AG04449 (cell line): ENCODE measurements at places on chromosomes 4 and X.

- no peak for DNase-seq
These were observed 217.7 kb upstream of the CENPE start for GRCh38 chr4:103415801-103416200.

GRCh38 chrX:120463241-120463640 lies 5.9 kb downstream of the LAMP2 start:
- DNase-seq, result no peak

DNA sequence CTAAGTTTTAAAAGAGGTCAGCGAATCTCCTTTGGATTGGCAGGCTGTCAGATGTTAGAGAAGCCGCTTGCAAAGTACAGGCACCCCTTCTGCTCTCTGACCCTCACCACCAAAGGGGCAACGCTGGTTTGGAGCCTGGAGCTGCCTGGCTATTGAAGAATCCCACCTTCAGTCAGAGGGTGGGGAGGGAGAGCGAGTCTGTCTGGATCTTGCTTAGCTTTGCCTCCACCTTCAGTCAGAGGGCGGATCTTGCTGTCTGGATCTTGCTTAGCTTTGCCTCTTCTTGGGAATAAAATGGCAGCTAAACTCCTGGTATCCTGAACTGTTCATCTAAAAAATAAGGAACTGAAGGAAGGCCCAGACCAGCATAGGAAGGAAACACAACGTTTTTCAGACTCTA lies 7.3 kb downstream of the CCDC110 start:
- no peak for DNase-seq

GRCh38 chr4:108224611-108225053 lies 55.9 kb upstream of the LEF1 start:
- DNase-seq, result no peak

GRCh38 chrX:39736216-39737211 lies 361.2 kb downstream of the BCOR start:
- DNase-seq, result no peak

GRCh38 chr4:183843248-183843671 lies 61.8 kb upstream of the STOX2 start:
- DNase-seq, result no peak

DNA sequence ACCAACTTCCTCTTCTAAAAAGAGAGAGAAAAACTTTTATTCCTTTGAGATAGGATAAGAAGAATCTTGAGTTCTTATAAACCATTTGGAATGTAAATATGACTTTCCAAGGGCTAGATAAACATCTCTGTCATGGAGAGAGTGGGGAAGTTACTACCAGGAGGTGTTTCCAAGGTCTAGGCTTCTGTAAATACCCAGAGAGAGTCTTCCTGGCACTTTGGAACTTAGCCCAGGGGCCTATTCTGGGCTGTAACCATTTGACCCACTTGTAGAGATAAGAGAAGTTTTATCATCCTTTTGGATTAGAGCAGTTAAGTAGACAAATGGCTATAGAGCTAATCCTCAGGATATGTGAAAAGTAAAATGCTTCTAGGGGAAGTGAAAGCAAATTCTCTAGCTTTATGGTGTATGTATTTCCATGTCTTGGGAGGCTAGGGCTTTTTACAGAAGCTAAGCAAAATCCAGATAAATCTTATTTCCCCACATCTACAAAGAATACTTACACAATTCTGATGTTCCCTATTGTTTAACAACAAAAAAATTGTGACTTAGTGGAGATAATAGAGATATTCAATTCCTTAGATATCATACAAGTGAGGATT lies 51.1 kb downstream of the MCUB start:
- peak; percentile 36 for DNase-seq

GRCh38 chr4:70943114-70943513 lies 40.9 kb downstream of the MOB1B start:
- no peak for DNase-seq

DNA sequence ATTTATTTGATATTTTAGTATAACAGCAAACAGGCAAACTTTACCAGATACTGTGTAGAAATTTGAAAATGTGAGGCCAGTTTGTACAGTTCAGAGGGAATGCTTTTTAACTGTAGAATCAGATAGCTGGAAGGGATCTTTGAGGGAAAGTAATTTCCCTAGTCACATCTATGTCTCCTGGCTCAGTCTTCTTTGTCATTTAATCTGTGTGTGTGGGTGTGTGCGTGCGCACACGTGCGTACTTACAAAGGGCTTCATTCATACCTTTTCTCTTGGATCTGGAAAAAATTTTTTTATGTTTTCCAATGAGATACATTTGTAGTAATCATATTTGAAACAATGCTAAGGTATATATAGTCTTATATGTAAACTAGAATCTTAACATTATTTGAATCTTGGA lies 44.6 kb downstream of the IL13RA1 start:
- DNase-seq, result no peak

DNA sequence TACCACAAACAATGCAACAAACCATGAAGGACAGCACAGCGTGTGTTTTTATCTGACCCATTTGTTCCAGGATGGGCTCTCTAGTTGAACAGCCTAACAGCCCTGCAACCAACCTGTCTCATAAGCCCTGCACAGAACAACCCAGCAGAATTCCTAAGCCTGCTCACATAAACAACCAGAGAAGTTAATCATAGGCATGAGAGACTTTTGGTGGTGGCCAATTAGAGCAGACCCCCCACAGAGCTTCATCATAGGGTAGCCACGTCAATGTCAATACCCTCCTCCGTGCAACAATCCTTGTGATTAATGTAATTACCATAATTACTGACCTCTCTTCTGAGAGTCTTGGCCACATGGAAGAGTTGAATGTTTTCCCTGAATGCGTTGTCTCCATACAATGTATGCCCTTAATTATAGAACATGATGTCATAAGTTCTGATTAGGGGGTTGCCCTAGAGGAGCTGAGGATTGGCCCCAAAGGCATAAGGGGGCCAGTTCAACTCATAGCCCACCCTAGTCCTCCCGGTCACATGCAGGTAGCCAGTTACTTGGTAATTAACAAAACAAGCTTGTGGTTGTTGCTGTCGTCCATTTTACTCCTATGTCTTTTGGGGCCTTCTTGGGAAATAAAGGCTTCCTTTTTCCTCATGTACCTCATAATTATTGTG lies 92.7 kb downstream of the SYNPO2 start:
- peak; percentile 64 for DNase-seq

GRCh38 chr4:41024556-41025491 lies 189.5 kb downstream of the APBB2 start:
- DNase-seq, result no peak

- DNase-seq, result no peak
These were observed 124.1 kb downstream of the SNCA start for GRCh38 chr4:89712827-89713226.

GRCh38 chr4:742742-743311 lies 37.2 kb downstream of the PCGF3 start:
- DNase-seq, result no peak

- no peak for DNase-seq
These were observed 99.6 kb downstream of the PCDH18 start for GRCh38 chr4:137432446-137433311.

- DNase-seq, result no peak
These were observed 21.4 kb upstream of the RBPJ start for GRCh38 chr4:26299254-26299882.

- DNase-seq, result no peak
These were observed 9.6 kb upstream of the PGRMC1 start for GRCh38 chrX:119226446-119226845.

DNA sequence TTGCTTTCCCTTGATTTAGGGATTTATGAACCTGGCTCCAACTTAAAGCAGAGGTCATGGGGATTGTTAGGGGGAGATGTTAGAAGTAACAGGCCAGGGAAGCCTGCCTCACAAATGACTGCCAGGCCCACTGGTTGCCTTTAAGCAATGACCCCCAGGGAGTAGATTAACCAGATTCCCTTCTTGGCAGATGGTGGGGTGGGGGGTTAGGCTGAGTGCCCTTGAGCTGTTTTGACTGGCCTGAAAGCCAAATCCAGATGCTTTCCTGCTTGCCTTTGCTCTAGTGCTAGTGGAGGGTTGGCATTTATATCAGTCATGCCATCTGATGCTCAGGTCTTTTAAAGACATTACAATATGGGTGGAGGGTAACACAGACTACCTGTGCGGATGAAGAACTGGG lies 128.1 kb downstream of the TMEM164 start:
- DNase-seq, result no peak

- DNase-seq, result no peak
These were observed 3.8 kb upstream of the GRPR start for GRCh38 chrX:16119353-16120220.

DNA sequence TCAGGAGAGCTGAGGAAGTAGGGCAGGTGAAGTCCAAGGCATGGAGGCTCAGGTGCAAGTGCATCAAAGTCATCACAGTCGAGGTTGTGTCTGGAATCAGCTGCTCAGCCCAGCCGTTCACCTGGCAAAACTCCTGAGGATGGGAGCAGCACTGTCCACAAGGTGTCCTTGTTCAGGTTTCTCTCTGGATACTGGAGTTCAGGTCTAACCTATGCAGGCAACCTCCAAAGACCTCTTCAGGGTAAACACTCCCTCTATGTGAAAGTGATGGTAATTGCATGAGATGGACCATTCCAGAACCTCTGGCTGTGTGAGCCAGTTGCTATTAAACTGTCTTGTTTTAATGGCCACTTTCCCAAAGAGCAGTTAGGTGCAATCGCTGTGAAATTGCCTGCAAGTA lies 120.2 kb upstream of the PSAPL1 start:
- no peak for DNase-seq

GRCh38 chr4:89720981-89721380 lies 116.0 kb downstream of the SNCA start:
- DNase-seq, result no peak

GRCh38 chrX:33970028-33970967 lies 161.8 kb downstream of the FAM47A start:
- DNase-seq, result no peak

GRCh38 chr4:94877973-94878372 lies 120.2 kb downstream of the BMPR1B start:
- no peak for DNase-seq

DNA sequence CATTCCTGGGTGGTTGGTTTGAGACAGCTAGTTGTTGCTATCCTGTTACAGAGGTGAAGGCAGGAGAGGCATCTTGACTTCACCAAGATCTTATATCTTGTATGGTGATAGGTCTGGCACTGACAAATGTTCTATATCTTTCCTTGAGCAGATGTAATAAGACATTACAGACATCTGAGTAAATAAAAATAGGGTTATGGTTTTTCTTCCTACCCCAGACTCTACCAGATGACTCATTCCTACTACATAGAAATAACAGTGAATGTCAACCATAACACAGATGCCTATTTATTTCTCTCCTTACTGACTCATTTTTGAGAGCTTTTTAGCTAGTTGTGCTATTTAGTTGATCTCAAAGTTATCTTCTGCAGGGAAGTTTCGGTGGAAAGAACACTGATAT lies 21.9 kb downstream of the HNRNPH2 start:
- no peak for DNase-seq

DNA sequence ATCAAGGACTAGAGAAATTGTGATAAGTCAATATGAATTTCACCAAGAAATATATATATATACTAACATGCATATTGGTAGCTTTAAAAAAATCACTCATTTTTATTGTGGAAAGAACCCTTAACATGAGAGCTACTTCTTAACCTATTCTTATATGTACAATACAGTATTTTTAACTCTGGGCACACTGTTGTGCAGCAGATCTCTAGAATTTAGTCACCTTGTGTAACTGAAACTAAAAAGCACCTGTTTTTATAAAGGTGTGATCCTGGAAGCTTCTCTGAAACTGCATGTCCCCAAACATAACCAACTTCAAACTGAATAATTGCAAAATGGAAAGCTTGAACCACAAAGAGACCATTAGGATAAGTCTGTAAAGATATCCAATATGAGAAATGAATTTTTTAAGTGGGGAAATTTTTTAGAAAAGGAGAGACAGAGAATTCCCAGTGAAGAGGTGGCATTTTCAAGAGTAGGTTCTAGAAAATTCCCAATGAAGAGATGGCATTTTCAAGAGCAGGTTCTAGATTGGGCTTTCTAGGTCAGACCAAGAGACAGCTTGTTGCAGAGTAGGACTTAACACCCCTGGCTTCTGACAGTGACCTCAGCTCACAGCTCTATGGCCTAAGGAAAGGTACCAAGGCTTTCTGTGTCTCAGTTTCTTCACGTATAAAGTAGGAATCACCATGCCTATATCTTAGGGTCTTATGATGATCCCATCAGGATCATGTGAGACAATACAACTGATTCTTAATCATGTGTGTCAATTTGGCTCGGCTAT lies 22.0 kb upstream of the PPARGC1A start:
- no peak for DNase-seq

DNA sequence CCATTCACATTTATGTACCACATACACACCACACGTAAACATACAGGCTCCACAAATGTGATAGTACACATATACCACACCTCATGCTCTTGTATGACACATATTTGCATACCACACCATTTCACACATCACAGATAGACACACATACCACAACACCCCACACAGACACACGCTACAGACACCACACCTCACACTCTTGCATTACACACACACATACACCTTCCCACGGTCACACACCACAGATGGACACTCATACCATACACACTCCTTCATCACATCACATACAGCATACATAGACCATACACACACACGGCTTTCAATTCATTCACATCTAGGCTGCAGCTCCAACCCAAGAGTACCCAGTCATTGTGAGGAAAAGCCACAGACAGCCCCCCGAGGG lies 222.5 kb upstream of the RPL34 start:
- no peak for DNase-seq

GRCh38 chr4:19329631-19330030 lies 922.1 kb upstream of the SLIT2 start:
- DNase-seq, result no peak

- DNase-seq, result no peak
These were observed 161.8 kb downstream of the SH3KBP1 start for GRCh38 chrX:19725641-19726040.

DNA sequence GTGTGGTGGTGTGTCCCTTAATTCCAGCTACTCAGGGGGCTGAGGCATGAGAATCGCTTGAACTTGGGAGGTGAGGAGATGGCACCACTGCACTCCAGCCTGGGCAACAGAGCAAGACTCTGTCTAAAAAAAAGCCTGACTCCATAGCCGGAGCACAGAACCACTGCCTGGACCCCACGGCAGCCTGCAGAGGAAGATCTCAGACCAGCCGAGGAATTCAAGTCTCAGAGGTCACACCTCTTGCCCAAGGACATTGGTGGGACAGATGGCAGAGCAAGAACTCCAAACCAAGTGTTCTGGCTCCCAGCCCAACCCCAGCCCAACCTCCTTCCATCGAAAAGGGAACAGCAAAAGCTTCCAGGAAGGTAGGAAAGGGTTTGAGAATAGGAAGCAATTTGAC lies 70.8 kb downstream of the SMIM20 start:
- DNase-seq, result no peak

DNA sequence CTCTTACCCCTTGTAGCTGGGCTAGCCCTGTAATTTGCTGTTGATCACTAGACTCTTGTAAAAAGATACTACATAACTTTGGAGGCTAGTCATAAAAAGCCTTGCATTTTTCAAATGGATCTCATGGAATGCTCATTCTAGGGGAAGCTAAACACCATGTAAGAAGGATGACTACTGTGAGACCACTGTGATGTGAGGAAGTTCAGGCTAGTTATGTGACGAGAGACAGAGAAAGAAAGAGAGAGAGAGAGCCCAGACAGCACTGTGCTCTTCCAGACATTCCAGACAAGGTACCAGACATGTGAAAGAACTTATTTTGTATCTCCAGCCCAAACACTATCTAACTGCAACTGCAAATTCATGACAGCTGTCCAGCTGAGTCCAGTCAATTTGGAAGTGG lies 404.6 kb upstream of the PITX2 start:
- DNase-seq, result peak; percentile 98
